Right ventricle myocardium superior (tissue), 1 donor: ENCODE measurements at places on chromosomes 11 and 22. TPM values are rescaled to one million over a fixed set of nuclear protein-coding genes. Genes with fewer than 3 reads are reported as not detected.

SYCE3 gene
- not detected for total RNA-seq

OR52D1 gene
- not detected for total RNA-seq

UPK3A gene
- total RNA-seq = 0.65 TPM

FJX1 gene
- 0.65 TPM for total RNA-seq

WNT11 gene
- total RNA-seq = 20.0 TPM

APOA4 gene
- not detected for total RNA-seq

KIRREL3 gene
- 0.08 TPM for total RNA-seq

NRIP3 gene
- 1.0 TPM for total RNA-seq

GAL gene
- not detected for total RNA-seq

MS4A4A gene
- total RNA-seq = 15.2 TPM

SYTL2 gene
- 4.0 TPM for total RNA-seq

C11orf65 gene
- total RNA-seq = 0.56 TPM

ARHGEF17 gene
- 51.5 TPM for total RNA-seq

H19 gene
- 420 TPM for total RNA-seq

DEPDC7 gene
- total RNA-seq = 0.32 TPM

GLB1L3 gene
- not detected for total RNA-seq

CHRDL2 gene
- total RNA-seq = 11.1 TPM
